ENCODE measurements at places on chromosomes 4 and X.
A peak's percentile ranks its signal among the peaks of the same experiment; 100 is the strongest.

GRCh38 chr4:186132577-186133242 lies 28.2 kb downstream of the FAM149A start:
- peak; percentile 17 for DNase-seq

- no peak for DNase-seq
These were observed 8.5 kb downstream of the OTUD4 start for GRCh38 chr4:145171911-145172310.

GRCh38 chr4:3607690-3608552 lies 75.7 kb upstream of the LRPAP1 start:
- DNase-seq, result no peak

GRCh38 chr4:175369087-175369486 lies 443.0 kb downstream of the GPM6A start:
- DNase-seq, result no peak

DNA sequence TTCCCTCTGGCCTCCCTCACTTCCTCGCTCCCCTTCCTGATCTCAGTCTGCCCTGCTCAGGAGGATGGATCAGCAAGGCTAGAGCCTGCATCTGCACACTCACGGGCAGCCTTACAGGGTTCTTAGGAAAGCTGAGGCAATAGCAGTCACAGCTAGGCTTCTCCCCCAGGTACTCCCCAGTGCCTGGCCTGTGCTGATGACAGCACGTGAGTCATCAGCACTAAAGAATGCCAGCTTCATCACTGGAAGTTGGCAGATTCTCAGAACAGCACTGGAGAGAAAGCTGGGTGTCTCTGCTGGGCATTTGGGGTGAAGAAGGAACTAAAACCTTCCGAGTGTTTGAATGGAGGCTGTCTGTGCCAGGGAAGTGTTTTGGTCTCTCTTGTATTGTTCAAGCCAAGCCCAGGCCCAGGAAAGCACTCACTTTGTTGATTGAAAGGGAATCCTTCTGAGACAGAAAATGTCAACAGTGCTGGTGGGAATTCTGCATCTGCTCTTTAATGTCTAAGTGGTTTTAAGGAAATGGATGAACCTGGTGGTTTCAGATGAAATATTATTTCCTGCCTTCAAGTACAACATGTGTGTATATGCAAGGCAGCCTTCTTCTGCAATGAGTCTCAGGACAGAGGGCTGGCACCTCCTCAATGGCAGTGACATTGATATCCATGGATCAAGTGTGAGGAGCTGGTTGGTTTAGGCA lies 73.0 kb upstream of the SCOC start:
- DNase-seq, result peak; percentile 21

GRCh38 chr4:187171706-187172339 lies 448.2 kb upstream of the FAT1 start:
- no peak for DNase-seq

GRCh38 chr4:119735165-119735651 lies 106.6 kb upstream of the PDE5A start:
- no peak for DNase-seq

GRCh38 chr4:86563416-86563815 lies 30.7 kb upstream of the PTPN13 start:
- no peak for DNase-seq

DNA sequence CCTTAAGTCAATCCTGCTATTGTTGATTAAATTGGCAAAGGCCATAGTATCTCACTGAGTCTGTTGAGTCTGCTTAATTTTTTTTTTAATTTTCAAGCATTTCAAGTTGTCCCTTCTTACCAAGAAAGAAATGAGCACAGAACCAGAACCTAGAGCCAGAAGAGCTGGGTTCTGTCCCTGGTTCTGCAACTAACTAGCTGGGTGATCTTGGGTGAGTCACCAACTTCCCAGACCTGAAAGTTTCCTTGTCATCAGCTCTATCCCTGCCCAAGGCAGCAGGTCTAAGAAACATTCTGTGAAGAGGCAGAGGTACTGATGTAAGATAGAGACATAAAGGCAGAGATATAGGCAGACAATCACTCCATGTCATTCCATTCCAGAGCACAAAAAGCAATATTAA lies 17.3 kb downstream of the TEC start:
- DNase-seq, result no peak

GRCh38 chrX:22360129-22360528 lies 87.4 kb downstream of the CBLL2 start:
- no peak for DNase-seq

DNA sequence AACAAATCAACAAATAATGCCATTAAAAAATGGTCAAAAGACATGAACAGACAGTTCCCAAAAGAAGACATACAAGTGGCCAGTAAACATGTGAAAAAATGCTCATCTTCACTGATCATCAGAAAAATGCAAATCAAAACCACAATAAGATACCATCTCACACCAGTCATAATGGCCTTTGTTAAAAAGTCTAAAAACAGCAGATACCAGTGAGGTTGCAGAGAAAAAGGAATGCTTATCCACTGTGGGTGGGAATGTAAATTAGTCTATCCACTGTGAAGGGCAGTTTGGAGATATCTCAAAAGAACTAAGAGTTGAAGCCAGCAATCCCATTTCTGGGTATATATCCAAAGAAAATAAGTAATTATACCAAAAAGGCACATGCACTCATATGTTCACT lies 668.1 kb upstream of the CPEB2 start:
- no peak for DNase-seq

DNA sequence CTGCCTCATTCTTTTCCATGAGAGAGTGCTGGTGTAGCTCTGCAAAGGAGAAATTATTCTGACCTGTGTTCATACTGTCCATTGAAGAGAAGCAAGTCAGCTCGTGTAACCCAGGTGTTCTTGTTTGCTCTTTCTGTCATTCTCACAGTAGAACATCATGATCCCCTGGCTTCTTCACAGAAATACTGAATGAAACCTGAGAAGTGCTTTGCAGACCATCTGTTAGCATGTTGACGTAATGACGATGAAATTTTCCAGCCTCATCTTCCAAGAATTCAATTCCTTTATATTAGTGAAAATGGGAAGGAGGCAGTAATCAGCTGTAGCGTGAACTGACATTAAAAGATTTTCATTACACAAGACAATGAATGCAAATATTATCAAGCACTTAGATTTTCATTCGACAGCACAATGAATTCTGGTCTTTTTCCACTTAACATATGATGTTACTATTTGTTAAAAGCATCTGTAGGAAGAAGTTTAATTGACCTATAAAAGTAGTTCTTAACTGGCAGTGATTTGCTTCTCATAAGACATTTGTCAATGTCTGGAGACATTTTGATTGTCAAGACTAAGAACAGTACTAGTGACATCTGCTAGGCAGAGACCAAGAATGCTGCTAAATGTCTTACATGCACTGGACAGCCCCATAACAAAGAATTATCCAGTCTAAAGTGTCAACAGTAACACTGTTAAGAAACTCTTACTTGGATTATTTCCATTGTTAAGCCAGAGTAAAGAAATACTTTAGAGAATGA lies 246.3 kb downstream of the BANK1 start:
- no peak for DNase-seq

DNA sequence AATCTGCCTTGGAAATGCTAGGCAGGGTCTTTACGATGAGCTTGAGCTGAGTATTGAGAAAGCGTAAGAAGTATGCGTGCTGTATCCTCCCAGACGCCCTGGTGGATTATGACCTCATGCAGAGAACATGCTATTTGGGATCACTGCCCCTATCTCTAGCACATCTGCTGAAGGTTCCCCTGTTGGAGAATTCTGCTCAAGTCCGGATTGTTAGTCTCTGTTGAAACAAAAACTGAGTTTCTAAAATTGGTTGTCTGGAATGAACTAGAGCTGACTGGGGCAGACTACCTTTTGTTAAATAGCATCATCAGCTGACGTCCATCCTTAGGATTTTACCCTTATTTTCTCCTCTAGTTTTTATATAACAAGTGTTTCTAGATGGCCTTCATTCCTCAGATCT lies 7.5 kb downstream of the FHDC1 start:
- DNase-seq, result no peak

- no peak for DNase-seq
These were observed 43.3 kb downstream of the SHROOM4 start for GRCh38 chrX:50770702-50771101.

DNA sequence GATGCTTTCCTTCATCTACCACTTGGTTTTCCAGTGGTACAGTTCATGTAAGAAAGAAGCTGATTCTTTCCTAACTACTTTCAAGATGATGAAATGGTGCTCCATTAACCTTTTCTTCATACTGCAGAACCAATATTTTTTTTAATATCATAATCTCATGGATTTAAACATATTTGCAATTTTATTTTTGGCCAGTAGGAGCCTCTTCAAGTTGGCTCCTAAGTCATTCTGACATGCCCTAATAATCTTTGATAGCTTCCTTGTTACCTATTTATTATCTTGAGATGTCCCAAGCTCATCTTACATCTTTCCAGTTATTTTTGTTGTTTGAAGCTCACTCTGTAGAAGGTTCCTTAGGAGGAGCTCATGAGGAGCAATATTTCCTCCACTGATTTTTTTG lies 170.2 kb downstream of the APBB2 start:
- DNase-seq, result no peak

- no peak for DNase-seq
These were observed 32.0 kb upstream of the SGMS2 start for GRCh38 chr4:107792711-107793110.

GRCh38 chrX:22272613-22273012 lies at the start of gene CBLL2:
Gene CBLL2, plus strand, starts transcription at chrX:22272913. Its CDS starts 79 bp downstream, at chrX:22272992.
- DNase-seq, result no peak
